ENCODE measurements at places on chromosomes 2 and 18.

DNA sequence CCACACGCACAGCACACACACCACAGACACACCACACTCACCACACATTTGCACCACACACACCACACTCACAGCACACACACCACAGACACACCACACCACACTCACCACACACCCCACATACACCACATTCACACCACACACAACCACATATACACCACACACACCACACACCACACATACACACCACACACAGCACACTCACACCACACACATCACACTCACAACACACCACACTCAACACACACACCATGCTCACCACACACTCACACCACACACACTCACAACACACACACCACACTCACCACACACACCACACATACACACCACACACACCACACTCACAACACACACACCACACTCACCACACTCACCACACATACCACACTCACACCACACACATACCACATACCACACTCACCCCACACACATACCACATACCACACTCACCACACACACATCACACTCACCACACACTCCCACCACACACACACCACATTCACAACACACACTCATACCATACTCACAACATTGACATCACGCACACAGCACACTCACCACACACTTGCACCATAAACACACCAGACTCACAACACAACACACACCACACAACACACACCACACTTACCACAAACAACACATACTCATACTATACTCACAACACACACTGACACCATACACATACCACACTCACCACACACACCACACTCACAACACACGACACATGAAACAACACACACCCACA, 60.0 kb downstream of the SDC1 start:
- peak; percentile 25 for DNase-seq

DNA sequence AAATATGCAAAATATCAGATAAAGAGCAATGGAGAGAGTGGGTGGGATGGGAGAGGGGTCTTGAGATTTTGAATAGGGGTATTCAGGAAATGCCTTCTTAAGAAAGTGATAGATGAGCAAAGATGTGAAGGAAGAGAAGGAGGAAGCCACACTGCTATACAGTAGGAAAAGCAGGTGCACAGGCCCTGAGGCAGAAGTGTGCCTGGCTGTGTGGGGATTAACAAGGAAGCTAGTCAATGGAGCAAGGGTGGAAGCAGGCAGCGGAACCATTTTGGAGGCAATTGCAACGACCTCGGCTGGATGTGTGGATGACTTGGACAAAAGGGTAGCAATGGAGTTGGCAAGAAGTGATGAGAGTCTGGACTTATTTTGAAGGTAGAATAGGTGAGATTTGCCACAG, 11.0 kb upstream of the CNGA3 start:
- no peak for DNase-seq

DNA sequence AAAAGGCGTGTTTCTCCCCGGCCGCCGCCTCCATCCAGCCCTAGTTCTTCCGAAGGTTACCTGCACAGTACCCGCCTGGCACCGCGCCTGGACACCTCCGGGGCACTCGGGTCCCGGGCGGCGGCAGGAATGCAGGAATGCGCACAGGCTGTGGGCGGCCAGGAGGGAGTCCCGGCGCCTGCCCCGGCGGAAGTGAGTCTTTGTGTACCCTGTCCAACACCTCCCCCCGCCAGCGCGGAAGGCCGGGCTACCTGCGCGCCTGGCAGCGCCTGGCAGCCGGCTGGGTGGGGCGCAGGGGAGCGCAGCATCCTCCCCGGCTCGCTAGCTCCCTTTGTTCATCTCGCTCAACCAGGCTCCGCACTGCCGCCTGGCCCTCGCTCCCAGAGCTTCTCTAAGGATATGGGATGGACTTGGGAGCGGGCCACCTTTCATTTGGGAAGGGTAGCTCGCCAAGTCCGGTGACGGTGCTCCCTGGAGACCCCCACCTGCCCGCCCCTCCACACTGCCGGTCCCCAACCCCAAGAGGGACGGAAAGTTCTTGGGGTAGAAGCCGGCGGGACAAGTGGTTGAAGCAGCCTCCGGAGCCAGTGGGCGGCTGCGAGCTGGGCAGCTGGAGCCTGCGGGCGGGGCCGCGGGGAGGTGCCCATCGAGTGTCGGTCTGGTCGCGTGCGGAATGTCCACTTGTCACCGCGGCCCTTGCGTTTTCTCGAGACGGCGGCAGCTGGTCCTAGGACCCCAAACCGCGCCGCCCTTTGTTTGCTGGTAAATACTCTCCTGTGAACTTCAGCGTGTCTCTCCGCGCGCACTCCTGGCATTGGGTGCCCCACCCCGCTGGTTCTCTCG, 1.2 kb upstream of the ST6GAL2 start:
- DNase-seq, result peak; percentile 90

- DNase-seq, result no peak
Measured at GRCh38 chr18:32208577-32208976, 18.7 kb downstream of the MEP1B start.

DNA sequence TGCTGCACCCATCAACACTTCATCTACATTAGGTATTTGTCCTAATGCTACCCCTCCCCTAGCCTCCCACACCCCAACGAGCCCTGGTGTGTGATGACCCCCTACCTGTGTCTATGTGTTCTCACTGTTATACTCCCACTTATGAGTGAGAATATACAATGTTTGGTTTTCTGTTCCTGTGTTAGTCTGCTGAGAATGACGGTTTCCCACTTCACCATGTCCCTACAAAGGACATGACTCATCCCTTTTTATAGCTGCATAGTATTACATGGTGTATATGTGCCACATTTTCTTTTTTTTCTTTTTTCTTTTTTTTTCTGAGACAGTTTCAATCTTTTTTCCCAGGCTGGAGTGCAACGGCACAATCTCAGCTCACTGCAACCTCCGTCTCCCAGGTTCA, 284.1 kb upstream of the CYP26B1 start:
- DNase-seq, result no peak

DNA sequence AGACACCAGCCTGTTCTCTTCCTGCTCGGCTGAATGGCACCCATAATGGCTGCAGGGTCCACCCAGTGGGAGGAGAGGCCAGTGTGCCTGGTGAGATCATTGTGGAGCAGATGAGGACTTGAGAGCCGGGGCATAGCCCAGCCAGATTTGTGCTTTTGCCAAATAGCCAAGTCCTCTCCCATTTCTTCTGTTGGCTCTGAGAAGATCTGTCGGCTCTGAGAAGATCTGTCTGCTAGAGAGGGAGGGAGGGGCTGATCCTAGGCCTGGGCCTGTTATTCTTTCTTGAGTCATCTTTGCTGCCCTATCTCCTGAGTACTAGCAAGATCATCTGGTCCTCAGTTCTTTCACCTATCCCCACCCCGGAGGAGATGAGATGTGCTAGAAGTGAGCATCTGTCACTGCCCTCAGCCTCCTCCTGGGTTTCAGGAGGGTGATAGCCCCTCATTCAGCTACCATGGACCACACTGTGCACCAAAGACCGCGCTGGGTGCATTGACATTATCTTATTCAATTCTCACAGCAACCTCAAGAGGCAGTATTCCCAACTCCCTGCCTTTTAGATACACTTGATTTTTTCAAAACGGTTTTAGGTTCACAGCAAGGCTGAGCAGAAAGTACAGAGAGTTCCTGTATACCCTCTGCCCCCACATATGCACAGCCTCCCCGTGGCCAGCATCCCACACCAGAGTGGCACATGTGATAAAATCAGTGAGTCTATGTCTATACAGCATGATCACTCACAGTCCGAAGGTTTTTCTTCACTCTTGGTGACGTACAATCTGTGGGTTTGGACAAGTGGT, 98.6 kb downstream of the CAPN13 start:
- DNase-seq, result no peak

DNA sequence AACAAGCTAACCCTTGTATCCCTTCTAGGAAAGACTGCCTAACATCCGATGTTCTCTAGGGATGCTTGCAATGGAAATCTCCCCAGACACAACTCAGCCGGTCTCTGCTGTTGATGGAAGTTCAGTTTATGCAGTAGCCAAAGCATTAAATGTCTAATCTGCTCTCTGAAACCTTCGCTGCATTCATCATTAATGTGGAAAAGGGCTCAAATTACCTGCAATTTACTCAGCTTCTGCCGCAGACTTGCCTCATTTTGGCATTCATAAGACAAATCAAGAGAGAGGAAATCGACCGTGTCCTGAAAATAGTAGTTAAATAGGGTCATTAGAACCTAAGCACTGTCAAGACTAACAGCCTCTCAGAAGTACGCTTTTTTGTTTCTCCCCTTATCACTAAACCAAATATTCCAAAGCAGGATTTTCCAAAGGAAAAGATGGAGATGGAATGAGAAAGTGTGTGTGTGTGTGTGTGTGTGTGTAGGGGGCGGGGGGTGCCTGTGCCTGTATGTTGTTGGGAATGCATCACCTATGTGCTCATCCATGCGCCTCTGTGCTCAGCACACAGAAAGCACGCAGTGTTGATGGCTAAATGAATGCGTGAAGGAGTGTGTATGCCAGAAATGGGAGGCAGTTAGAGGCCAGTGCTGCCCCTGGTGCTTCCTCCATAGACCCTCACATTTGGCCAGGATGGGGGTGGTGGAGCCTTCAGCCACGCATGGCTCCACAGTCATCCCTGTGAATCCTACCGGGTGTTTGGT, 7.4 kb downstream of the LCT start:
- no peak for DNase-seq

DNA sequence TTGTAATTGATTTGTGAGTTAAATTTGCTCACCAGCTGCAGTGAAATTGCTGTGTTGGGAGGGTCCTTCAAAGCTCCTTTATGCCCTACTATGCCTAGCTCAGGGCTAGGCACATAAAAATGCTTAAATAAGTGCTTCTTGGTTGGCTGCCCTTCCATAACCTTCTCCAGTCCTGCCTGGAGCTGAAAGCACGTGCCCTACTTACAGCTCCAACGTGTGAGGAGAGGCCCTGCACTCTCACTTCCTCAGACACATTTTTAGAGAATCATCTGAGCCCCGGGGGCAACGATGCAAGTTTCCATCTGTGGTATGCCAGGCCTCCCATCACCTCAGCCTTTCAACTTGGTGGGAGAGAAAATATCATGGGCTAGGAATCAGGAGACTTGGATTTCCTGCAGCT, 202.7 kb downstream of the BCL11A start:
- DNase-seq, result peak; percentile 18

- peak; percentile 96 for DNase-seq
Measured at GRCh38 chr2:153871231-153872221, at the start of gene GALNT13. Gene GALNT13, plus strand, starts transcription at chr2:153871922.

- DNase-seq, result no peak
Measured at GRCh38 chr2:168138901-168139300, 108.5 kb downstream of the STK39 start.

GRCh38 chr2:125837128-125837527, 818.8 kb upstream of the GYPC start:
- DNase-seq, result peak; percentile 48

- DNase-seq, result no peak
Measured at GRCh38 chr2:28523902-28524301, 28.0 kb downstream of the PLB1 start.

- DNase-seq, result no peak
Measured at GRCh38 chr2:38856165-38856564, 19.6 kb downstream of the DHX57 start.

- DNase-seq, result no peak
Measured at GRCh38 chr2:239895116-239895515, 130.0 kb downstream of the NDUFA10 start.

- no peak for DNase-seq
Measured at GRCh38 chr18:45993438-45993837, 26.3 kb upstream of the EPG5 start.

DNA sequence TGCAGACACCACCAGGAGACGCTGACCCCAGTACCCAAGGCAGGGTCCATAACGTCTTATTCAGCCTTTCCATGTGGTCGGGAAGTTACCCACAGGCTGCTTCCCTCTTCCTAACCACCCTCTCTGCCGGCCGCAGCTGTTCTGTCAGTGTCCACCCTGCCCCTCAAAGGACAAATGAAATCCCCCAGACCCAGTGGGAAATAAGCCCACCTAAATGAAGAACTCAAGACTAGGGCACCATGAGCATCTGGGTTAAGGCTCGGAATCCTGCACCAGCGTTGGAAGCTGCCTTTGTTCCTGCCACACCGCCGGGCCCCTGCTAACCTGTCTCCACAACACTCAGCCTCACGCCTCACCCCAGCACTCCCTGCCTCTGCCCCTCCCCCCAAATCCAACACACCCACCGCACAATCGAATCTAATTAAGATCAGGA, 21.7 kb downstream of the BCL11A start:
- DNase-seq, result peak; percentile 80

DNA sequence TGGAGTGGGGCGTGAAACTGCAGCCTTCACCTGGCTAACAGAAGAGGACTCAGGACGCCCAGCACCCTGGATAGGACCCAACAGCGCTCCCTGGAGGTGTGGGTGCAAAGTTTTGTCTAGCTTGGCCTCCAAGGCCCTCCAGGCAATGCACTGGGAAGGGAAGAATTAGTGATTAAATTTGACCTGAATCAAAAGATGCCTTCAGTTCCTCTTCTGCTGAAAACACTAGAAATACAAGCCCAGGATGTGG, 779 bp upstream of the TRIB2 start:
- DNase-seq, result peak; percentile 92

DNA sequence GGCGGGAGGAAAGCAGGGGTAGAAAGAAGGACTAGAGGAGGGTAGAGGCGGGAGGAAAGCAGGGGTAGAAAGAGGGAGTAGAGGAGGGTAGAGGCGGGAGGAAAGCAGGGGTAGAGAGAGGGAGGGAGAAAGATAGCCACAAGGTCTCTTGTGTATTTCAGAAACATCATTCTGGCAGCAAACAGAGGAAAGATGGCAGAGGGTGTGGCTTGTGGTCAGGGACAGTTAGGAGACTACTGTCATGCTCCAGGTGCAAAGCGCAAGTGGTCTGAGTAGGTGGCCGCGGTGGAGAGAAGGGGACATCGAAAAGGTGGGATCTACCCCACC, 82.4 kb upstream of the TAF1B start:
- DNase-seq, result no peak

All from endodermal cell (in vitro differentiated cells).